ENCODE measurements at places on chromosomes 1 and 21.

GRCh38 chr1:198917226-198917625 is 278.4 kb downstream of the PTPRC start:
- DNase-seq = no peak

GRCh38 chr1:27604579-27605299 is 795 bp upstream of the AHDC1 start:
- DNase-seq = no peak

DNA sequence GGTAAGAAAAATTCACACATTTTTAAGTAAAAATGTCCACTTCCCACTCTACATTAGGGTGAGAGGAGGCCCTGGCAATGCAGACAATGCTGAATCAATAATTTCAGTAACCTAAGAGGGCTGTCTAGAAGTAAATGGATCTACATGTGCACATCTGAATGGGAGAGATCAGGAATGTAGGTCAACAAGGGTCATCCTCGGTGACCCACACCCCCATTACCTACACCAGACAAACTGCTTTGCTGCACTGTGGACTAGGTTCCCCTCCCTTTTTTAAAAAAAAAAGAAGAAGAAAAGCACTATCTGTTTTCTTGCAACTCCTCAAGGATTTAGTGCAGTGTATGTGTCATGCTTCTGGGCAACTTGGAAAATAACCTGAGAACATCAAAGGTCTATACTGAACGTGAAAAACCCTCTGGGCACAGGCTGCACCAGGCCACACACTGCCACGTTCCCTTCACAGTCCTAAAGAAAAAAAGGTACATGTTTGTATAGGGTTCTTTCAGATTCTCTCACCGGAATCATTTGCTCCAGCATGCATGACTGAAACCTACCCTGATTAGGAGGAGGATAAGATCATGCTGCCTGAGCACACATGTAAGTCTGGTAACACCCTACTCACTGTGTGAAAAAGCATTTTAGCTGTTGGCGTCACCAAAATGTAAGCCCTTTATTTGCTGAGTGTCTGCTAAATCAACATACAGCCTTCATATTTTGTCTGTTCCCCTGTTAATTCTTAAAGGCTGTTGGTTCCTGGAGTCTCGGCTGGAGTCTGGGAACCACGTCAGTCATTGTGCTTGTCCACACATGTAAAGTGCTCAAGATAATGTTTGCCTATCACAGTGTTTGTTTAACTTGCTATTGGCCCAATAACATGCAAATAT is 341.0 kb downstream of the SMYD3 start:
- DNase-seq = no peak

GRCh38 chr1:225865514-225865913 is 16.7 kb downstream of the TMEM63A start:
- DNase-seq = no peak

GRCh38 chr1:224432672-224433040 is 1.9 kb downstream of the WDR26 start:
- no peak for DNase-seq

- no peak for DNase-seq
Observed at GRCh38 chr1:11622398-11622797, 31.8 kb downstream of the FBXO2 start.

- no peak for DNase-seq
Observed at GRCh38 chr1:17958704-17959103, 148.9 kb upstream of the IGSF21 start.

DNA sequence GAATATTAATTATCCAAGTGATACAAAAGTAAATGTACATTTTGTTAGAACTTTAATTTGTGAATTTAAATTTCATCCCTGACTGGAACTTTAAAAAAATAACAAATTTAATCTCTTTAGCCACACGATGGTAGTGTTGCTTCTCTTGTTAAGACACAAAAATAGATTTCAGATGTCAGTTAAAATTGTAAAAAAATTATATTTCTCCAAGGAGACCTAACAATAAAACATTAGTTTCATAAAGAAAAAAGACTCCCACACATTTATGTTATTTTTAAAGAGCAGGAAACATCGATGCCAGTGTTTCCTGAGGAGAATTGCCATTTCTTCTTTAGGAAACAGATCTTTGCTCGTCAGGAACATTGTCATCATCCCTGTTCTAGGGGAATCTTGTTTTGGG is 74.0 kb upstream of the DEPDC1 start:
- DNase-seq = no peak

- DNase-seq = no peak
Observed at GRCh38 chr1:50970931-50971582, 1.0 kb downstream of the CDKN2C start.

All from ovary (tissue), 10 donors.